Right hindlimb (tissue), 1 donor: ENCODE measurements at places on chromosomes 11 and 22.

DNA sequence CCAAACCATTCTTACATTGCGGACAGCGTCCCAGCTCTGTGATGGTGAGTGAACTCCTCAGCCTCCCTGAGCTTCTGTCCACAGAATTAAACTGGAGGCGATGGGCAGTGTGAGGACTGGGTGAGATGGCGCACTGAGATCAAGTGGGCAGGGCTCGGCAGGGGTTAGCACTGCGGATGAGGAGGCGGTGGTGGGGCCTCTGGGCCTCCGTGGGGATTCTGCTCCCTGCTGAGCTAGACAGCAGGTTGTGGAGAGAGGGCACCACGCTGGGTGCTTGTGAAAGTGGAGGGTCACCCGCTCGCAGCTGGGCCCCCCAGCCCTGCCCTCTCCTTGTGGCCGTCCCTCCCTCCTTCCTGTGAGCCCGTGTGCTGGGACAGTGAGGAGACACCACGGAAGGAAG, 25.6 kb upstream of the PARVG start:
- no peak for DNase-seq

DNA sequence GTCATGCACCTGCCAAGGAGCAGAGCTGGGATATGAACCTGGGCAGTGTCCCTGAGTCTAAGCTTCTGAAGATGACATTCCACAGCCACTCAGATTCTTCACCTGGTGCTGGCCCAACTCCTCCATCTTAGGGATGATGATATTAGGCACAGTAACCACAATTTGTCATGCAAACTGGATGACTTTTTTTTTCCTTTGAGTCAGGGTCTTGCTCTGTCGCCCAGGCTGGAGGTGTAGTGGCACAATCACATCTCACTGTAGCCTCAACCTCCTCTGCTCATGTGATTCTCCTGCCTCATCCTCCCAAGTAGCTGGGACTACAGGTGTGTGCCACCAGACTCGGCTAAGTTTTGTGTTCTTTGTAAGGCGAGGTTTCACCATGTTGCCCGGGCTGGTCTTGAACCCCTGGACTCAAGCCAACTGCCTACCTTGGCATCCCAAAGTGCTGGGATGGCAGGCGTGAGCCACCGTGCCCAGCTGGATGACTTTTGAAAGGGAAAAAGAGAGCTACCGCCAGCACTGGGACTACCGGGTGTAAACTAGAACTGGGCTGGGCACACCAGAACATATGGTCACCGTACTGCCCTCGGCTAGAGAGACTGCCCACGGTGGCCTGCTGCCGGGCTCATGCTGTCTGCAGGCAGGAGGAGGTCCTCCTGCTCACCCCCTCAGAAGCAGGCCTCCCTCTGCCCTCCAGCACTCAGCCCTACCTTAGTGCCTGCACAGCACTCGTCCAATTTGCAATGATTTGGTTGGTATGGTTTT, 77.7 kb downstream of the NAT10 start:
- DNase-seq = no peak

- no peak for DNase-seq
Observed at GRCh38 chr11:61690706-61691379, 10.7 kb downstream of the DAGLA start.

GRCh38 chr22:38729946-38730345, 24.2 kb downstream of the GTPBP1 start:
- DNase-seq = no peak

- DNase-seq = no peak
Observed at GRCh38 chr11:19868871-19869270, 156.2 kb downstream of the NAV2 start.

DNA sequence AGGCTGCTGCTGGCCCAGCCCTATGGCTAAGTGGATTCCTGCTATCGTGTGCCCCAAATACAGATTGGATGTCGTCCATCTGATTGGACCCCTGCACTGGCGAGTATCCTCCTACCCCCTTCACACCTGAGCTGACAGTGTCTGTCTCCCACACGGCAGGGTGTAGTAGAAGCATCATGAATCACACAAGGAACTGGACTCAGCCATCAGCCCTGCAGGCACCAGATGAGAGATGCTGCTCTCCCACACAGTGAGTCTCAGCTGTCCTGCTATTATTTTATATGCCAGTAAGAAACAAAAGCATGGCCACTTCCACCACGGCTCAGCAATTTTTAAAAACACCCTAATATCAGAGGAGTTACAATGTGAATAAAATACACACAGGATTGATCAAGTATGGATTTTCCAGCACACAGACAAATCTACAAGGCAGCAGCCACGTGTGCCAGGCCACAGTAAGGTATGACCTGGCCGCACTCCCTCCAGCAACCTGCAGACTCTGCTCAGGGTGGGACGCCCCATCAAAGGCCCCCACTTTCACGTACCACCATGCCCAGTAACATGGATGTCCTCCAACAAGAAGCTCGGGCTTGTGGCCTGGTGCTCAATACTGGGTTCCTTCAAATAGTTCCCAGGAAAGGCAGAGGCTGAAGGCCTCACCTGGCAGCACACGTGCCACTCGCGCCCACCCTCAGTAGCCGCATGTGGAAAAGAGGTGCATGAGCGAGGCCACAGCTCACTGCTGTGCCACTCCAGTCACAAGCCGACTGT, 16.4 kb upstream of the SLC25A1 start:
- DNase-seq = no peak

DNA sequence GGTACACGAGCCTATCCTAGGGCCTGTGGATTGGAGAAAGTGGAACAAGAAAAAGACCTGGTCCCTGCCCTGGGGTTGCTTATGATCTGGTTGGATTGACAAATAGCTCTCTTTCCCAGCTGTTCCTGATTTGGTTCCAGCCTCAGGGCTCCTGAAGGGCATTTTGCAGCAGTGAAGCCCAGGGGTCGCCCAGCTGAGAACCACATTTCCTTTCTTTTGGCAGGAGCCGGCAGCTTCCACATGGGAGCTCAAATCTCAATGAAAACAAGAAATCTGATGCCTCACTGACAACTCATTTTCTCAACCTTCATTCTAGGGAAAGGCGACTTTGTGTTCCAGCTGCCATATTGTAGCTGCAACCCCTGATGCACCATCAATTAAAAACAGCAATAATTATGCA, 140.6 kb upstream of the CADM1 start:
- no peak for DNase-seq

DNA sequence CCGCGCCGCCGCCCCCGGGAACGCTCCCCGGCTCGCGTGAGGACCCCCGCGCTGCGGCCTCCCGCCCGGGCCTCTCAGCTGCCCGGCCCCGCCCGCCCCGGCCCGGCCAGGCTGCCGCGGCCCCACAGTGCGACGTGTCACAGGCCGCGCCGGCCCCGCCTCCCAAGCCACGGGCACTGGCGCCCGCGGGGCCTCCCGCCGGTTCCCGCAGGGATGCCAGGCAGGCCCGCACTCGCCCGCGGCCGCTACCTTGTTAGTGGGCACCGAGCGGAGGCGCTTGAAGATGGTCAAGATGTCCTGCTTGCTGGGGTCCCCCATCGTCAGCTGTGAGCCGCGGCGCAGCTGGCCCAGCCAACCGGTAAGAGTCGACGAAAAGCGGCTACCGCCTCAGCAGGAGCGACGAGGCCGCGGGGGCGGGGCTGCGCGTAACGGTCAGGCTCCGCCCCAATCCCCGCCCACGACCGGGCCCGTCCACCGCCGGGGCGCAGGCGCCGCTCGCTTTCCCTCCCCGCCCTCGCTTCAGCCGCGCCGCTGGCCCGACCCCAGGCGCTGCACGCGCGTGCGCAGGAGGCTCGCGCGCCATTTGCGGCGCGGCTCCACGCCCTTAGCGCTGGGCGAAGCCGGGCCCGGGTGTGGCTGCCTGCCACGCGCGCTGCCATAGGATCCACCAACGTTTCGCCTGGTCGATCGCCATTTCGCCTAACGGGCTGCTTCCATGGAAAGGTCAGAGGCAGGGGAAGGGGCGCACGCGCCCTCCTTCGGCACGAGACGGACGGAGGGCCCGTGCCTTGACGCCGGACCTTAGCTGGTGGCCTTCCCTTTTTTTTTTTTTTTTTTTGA, at the start of gene ARFGAP3:
TSS of gene ARFGAP3 (minus strand) at position 409 of the 840 bp plus-strand sequence. CDS start at position 318, 91 bp downstream.
- DNase-seq = peak; percentile 96

GRCh38 chr11:65438257-65439151, 15.9 kb downstream of the NEAT1 start:
- DNase-seq = no peak

- no peak for DNase-seq
Observed at GRCh38 chr11:14764579-14765527, 121.2 kb downstream of the PDE3B start.

DNA sequence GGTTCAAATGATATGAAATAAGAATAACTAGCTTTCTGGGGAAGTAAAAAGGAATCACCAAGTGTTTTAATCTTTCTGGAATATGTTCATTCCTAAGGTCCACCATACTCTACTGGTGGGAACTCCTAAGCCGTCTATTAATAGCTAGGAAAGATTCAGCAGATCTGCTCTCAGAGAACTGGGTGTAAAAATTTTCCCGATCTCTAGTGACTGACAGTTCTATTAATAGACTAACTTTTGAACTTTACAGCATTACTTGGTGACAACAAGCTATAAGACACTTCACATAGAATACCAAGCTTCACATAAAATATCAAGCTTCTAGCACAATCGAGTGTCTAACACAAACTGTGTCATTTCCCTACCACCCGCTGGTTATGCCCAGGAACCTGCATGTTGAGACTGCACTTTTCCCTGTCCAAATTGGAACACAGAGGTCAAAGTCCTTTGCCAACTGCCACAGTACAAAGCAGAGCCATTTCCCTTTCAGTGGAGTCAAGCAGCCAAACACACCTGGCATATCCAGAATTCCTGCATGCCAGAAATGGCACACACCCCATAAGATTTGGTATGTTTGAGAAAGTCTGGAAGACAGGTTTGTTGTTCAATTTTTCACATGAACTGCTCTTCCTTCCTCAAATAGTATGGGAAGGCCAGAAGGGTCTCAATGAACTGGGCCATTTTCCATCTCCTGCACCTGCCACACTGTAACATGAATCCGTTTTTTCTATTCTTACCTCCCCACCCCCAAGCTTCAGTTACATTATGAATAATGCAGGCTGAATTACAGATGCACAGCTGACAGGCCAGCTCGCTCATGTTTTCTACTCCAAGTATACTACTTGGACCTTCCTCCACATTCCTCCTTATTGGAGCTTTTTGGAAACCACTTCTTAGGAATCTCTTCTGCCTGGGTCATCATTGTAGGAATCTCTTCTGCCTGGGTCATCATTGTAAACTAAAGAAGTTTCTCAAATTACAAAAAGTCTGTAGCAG, 3.7 kb downstream of the OSBP start:
- DNase-seq = peak; percentile 23

DNA sequence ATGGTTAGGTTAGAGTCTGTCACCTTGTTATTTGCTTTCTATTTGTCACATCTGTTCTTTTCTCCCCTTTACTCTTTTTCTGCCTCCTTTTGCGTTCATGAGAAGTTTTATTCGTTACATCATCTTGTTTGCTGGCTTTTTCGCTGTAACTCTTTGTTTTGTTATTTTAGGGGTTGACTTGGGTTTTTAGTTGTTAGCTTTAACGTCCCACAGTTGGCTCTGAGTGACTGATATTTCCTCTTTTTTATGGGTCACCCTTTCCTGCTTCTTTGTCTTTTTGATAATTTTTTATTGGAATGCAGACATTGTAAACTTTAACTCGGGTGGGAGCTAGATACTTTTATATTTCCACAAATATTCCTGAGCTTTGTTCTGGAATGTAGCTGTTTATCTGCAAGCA, 13.3 kb upstream of the TNNT3 start:
- no peak for DNase-seq
